NCI-H2107 (cell line): ENCODE measurements at places on chromosomes 1 and 21.

GRCh38 chr1:166133857-166134256 is 32.9 kb downstream of the FAM78B start:
- DNase-seq, result no peak

DNA sequence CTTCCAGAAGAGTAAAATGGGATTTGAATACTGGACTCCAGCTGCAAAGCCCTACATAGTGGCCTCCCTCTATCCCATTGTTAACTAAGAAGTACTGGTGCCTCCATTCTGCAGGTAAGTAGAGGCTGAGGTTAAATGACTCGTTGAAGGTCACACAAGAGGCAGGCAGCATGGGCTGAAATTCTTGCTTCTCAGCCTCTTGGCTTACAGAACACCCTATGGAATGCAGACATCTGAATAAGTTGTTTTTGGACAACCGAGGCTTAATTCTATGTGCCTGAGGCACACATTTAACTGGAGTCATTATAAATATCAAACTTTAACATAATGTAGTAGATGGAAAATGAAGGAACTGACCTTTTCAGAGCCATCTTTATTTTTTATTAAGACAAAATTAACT is 5.7 kb downstream of the DNAJC11 start:
- DNase-seq, result no peak

GRCh38 chr1:27042670-27043069 is 30.0 kb upstream of the TENT5B start:
- DNase-seq, result no peak

DNA sequence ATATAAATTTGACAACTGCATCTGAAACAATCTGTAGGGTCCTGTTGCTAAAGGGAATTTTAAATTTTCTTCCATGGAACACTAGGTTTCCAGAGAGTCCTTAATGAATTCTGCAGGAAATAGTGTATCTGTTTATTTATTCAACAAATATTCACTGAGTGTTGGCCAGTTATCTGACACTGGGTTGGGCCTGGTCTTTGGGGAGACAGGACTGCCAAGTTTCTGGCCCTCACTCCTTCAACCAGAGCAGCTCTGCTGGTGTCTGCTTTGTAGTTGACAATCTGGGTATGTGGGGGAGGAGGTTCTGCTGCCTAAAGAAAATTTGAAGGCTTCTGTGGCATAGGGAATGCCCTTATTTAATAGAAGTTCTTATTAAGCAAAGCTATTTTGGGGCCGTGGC is 26.1 kb upstream of the HUNK start:
- no peak for DNase-seq

- DNase-seq, result no peak
Observed at GRCh38 chr21:33121715-33122475, 52.0 kb downstream of the OLIG1 start.

DNA sequence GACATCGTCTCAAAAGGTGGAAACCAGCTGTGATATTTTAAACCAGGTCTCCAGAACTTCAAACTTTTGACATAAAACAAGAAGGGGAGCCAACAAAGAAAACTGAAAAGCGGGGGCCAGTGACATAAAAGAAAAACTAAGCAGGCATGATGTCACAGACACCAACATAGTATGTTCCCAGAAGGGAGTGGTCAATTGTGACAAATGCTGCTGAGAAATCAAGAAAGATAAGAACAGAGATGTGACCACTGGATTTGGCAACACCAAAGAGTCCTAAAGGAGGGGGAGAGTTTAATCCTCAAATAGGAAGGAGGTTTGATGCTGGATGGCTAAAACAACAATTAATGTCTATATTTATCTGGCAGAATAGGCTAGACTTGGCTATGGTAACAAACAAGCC is 2.3 kb upstream of the RNF19B start:
- no peak for DNase-seq
